Pancreas (tissue), 10 donors: ENCODE measurements at places on chromosomes 7 and 10.

DNA sequence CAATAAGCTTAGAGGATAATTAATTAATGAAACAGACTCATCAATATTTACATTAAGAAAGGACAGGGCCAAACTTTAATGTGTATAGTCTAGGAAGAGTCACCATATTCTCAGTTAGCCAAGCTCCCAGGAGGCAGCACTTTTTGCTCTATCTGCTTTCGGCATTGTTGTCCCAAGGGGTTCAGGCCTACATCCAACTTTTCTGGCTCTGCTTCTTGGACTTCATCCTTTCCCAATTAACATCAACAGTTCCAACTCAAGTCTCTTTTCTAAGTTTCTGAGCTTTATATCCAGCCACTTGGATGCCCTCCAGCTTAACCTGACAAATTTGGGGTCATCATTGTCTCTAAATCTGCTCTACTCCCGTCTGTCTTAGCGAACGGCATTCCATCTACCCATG, 42.8 kb downstream of the GLI3 start:
- DNase-seq, result no peak

DNA sequence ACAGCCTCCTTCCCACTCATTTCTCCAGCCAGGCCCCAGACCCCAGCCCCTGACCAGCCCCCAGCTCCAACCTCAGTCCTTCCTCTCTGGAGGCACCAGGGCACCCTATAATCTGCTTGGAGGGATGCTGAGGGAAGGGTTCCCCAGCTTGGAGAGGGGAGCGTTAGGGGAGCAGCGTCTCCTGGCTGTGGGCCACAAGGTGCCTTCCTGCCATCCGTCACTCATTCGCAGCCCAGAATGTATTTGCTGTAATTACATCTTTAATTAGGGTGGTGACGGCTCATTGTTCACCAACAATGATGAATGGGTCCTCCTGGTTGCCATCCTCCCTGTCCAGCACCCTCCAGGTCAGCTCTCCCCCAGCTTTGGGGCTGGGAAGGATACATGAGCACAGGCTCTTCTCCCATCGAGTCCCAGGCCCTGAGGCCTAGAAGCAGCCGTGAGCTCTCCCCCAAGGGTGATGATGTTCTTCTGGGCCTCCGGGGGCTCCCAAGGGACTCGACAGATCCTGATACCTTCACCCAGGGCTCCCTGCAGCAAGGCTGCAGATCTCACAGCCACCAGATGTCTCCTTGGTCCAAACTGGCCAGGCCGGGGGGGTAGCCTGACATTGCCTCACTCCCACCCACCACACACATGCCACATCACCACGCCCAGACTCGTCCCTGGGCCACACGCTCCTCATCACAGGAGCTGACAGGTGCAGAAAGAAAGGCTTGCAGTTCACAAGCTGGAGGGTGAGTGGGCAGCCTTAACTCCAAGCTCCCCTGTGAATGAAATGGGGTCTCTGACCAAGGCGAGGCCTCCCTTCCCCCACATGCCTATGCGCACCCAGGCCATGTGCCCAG, 26.8 kb downstream of the POLL start:
- DNase-seq, result no peak

GRCh38 chr10:50512743-50513416, 110.9 kb downstream of the SGMS1 start:
- DNase-seq, result no peak

GRCh38 chr10:76778914-76779795, 858.5 kb downstream of the KCNMA1 start:
- no peak for DNase-seq

- no peak for DNase-seq
Observed at GRCh38 chr10:50554995-50555568, 68.7 kb downstream of the SGMS1 start.

DNA sequence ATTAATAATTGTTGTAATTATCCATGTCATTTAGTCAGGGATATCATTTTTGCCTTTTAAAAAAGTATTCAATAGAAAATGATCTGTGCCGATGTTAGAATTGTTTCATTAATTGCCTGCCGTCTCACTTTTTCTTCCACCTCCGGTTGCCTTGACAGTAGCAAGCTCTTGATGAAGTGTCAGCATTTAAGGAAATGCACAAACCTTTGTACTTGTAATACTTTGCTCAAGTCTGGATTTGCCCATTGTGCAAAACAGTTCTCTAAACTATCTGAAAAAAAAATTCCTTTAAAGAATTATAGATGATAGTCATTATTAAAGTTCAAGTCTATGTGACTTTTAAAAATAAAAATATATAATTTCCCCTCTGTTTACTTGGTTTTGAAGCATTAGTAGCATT, 619.7 kb downstream of the GATA3 start:
- no peak for DNase-seq

- DNase-seq, result no peak
Observed at GRCh38 chr7:39480901-39481300, 85.3 kb upstream of the YAE1 start.

DNA sequence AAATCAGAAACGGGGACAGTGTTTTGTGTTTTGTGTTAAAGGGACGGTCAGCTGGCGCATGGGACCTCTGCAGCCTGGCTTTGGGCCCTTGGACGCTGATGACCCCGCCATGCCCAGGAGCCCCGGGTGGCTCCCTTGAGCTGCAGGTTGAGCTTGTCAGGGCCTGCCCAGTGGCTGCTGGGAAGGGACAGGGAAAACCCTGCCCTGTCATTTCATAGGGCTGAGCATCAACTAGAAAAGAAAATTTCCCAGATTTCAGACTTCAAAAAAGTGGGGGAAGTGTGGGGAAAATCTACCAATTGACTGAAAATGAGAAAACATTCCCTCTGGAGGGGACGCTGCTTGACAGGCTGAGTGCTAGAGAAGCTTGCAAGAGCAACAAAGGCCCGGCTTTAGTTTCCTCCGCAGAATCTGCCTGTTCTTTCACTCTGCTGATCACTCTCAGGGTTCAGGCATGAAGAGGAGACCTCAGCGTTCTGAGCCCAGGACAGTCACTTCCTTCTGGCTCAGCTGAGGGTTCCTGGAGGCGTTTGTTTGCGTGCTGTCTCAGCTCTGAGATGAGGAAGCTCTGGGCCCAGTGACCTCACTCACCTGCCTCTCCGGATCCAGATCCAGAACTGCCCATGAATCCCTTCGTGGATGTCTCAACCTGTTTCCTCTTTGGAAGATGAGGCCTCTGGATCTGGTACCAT, 18.6 kb upstream of the DNAJB6 start:
- no peak for DNase-seq

GRCh38 chr10:112421731-112422130, 25.0 kb downstream of the ZDHHC6 start:
- DNase-seq, result no peak

- DNase-seq, result peak; percentile 68
Observed at GRCh38 chr7:27130540-27131389, at the start of gene HOXA4. TSS of gene HOXA4 (minus strand) at chr7:27130757. CDS start at chr7:27130733, 24 bp downstream.

DNA sequence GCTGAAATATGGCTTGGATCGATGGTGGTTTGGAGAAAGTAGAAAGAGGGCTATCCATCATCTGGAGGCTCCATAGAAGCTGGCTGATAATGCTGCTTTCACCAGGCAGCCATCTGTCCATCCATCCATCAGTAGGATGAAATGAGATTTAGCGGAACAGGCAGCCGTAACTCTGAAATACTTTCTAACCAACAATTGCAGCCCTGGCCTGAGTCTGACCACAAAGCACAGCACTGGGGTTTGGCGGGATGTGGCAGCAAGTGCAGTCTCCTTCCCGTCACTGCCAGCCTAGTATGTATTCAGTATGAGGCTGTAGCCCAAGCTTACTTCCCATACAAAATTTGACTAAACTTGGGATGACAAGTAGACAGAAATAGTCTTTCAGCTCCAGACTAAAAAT, 38.0 kb downstream of the R3HCC1L start:
- no peak for DNase-seq

DNA sequence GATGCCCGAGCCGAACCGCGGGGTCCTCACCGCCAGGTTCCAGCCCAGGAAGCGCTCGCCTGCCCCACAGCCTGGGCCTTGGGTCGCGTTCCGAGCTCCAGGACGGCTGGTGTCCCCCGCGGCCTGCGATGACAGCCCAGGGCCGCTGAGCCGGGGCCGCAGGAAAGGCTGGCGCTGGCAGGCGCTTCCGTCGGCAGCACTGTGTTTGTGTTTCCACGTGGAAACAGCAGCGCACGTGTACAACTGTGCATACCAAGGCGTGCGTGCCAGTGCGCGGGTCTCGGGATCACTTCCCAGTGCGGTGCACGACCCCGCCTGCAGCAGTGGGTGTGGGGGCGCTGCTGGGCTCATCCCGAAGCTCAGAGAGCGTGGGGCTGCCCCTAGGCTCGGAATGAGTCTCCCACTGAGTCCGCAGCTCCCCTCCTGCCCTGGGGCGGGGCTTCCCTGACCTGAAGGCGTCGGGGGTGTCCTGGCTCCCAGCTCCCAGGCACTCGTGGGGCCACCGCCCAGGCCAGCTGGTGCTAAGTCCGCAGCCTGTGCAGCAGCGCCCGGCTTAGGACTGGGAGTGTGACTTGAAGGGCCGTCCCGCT, 17.2 kb downstream of the AP5Z1 start:
- no peak for DNase-seq
